ENCODE measurements at places on chromosomes 11 and 22.

DNA sequence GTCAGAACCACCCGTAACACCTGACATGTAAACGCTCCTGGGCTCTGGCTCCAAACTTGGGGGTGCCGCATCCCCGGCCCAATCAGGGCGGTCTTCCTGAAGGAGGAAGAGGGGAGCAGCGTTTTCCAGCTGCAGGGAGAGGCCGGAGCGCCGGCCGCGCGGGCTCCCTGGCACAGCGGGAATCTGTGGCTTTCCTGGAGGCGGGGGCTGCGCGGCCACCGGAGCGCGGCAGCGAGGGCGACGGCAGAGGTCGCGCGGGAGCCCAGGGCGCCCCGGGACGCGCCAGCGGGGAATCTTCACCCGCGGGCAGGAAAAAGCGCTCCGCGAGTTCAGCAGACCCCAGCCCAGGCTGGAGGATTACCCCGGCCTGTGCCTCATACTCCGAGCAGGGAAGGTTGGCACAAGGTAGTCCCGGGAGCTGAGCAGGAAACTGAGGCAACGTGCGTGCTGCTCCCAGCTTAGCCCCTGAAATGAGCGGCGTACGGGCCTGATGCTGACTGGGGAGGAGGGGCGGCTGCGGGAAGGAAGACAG is 600 bp upstream of the ESAM start:
- no peak for DNase-seq

DNA sequence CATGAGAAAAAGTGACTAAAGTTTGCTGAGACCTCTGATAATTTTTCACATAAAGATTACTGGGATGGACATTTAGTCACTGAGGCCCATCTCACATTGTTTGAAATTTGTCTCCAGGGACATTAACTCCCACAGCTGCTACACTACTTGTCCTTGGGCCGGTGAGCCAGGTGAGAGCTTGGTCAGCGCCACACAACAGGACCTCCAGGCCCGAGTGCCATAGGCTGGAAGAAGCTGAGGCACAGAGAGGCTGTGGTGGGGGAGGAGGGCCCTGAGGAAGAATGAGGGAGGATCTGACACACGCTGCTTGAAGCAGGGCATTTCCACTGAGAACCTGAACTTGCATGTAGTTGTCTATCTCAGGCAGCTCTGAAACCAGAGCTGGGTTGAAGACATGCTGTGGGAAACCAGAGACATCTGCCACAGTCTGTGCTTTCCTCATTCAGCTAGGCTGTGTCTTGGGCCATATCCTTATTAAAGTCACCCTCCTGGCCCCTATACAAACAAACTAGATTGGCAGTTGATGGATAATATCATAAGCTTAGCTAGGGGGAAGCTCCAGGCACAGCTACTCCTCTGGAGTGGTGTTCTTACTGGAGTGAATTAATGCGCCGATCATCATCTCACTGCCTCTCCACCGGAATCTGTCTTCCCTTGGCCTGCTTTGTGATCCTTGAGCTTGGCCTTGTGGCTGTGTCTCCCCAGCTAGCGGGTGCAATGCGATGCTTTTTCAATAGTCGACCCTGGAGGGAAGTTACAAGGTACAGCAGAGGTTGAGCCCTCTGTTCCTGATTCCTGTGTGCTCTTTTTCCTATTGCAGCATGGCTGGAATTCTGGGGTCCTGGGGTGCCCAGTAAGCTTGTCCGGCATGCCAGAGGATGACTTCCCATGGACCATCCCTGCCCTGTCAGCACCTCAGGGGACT is 225.3 kb upstream of the B3GAT1 start:
- no peak for DNase-seq

DNA sequence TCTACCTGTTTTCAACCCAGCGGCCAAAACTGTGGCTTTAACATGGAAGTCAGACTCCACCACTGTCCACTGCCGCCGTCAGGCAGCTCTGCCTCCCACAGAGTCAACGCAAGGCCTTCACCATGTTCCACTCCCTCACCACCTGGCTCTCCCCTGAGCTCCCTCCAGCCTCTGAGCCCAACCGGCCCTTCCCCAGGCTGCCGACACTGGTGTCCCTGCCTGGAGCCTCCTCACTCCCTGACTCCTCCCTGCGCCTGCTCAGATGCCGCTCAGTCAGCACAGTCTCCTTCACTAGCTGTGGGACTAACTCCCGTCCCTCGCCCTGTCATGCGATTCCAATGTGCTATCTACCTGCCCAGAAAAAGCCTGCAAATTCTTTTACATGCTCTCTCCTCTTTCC is 16.3 kb downstream of the SULT4A1 start:
- DNase-seq = no peak

DNA sequence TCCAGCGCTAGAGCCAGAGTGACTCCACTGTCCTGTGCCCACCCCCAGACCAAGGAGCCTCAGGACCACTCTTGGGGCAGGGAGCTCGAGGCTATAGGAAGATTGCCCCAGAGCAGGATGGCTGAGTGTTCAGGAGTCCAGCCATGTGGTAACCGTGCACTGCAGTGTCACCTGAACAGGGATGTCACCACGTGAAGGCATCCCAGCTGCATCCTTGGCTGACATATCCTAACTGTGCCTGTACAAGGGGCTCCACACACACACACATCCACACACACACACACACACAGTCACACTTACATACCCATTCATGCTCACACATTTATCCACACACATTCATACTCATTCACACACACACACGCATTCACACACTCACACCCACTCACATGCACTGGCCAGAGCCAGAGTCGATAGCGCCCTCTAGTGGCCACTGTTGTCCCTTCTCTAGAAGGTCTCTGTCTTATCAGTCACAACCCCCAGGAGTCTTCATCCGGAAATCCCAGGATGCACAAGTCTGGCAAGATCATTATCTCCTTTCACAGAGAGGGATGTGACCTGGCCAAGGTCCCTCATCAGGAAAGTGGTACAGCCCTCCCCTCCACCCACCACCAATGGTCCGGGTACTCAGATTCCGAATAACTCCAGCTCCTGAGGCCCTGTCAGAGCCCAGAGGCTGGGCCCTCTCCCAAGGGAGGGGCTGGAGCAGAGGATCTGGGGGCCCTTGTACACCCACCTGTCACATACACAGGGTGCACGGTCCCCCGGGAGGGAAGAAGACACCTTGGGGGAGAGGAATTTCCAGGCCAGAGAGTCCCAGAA is 55.1 kb downstream of the IGLL5 start:
- no peak for DNase-seq

DNA sequence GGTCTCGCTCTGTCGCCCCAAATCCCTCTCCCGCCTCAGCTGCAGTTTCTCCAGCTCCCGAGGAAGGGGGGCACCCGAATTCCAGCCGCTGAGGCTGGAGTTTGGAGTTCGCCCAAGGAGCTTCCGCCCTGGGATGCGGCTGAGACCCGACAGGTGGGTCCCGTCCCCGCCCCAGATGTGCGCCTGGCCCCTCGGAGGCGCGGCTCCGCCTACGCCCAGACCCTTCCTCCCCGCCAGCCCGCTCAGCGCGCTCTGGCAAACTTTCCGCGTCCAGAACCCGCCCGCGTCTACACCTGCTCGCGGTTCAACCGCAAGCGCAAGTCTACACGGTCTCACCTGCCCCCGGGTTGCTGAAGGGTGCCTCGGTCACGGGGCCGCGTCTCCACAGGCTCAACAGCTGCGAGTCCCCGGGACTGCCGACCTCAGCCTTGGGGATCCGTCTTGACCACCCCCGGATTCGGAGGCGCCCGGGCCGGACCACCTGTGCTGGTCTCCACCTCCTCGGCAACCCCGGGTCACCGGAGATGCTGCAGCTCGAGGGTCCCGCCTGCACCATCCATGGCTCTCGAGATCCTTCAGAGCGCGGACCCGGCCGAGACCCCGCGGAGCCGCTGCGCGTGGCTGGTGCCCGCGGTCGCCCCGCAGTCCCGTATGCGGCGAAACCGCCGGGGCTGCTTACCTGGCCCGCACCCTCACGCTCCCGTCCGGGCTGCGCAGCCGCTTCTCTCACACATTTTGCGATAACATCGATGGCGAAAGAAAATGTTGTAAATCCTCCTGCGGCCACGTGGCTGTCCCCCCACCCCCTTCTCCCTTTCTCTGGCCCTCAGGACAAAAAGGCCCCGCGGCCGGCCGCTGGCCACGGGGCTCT is 63.6 kb downstream of the NFAM1 start:
- no peak for DNase-seq

- DNase-seq = no peak
Measured at GRCh38 chr11:39374963-39375698, 2084.3 kb downstream of the LRRC4C start.

Data from AG04450 (cell line).